Right ventricle myocardium superior (tissue), 1 donor: ENCODE measurements at places on chromosomes 7 and 10.

DNA sequence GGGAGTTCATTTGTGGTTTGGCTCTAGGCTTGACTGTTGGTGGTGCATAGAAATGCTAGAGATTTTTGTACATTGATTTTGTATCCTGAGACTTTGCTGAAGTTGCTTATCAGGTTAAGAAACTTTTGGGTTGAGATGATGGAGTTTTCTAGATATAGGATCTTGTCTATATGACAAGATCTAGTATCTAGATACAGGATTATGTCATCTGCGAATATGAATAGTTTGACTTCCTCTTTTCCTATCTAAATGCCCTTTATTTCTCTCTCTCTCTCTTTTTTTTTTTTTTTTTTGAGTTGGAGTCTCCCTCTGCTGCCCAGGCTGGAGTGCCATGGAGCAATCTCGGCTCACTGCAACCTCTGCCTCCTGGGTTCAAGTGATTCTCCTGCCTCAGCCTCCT, 62.9 kb downstream of the MGAM2 start:
- DNase-seq: no peak

DNA sequence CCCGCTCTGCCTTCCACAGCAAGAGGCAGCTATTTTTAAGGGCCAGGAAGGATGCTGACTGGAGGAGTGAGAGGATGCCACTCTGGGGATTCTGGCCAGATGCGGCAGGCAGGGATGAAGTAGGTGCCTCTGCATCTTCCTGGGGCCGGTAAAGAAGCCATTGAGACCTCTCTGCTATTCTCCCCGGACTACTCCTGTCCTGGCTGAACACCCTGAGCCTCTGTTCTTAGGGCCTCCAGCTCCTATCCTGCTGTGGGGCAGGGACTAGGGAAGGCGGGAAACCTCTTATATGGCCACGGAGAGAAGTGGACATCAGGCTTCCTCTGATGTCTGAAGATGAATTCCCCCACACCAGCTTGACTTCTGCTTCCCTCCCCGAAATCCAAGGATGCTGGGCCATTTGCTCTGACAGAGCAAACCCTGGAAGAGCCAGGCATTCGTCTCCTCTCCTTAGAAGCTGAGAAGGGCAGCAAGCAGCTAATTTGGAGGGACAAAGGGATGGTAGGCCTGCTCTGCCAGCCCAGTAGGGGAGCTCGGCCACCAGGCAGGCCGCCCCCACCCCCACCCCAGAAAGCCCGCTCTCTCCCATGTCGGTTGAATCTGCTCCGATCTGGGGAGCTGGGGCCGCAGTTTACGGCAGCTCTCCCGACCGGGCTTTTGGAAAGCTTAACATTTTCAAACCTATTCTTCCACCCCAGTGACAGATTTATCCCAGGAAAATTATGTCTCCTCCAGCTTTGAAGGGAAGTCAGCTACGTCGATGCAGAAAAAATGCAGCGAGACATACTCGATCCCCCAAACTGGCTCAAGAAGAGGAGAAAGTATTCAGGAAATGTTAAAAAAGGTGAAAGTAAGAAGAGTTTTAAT, 2.8 kb downstream of the FGF8 start:
- no peak for DNase-seq

GRCh38 chr7:132443761-132444520, 132.3 kb downstream of the PLXNA4 start:
- DNase-seq: no peak

DNA sequence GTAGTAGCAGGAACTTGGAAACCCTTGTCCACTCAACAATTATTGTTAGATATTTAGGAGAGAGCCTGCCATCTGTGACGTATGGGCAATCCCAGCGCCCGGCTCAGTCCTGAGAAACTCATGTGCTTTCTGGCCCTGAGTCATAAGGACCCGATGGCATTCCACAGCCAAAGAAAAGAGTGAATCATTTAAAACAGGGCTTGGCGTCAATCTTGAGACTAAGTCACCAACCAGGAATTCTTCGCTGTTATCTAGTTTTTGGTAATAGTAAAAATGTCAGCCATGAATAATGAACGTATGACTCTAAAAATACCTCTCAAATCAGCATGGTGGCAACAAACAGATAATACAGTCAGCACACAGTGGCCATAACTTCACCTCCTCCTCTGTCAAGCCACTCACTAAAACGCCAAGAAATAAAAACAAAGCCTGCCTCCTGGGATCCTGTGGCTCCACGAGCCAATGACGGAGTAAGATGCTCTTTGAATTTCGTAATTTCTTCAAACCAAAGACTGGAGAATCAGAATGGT, 140.8 kb downstream of the ADAM12 start:
- DNase-seq: peak; percentile 78

- DNase-seq: no peak
Observed at GRCh38 chr10:126521399-126521798, 133.1 kb upstream of the ADAM12 start.

- DNase-seq: no peak
Observed at GRCh38 chr7:92945840-92946239, 109.5 kb upstream of the CDK6 start.

- DNase-seq: no peak
Observed at GRCh38 chr7:46229409-46229808, 308.3 kb upstream of the IGFBP3 start.

DNA sequence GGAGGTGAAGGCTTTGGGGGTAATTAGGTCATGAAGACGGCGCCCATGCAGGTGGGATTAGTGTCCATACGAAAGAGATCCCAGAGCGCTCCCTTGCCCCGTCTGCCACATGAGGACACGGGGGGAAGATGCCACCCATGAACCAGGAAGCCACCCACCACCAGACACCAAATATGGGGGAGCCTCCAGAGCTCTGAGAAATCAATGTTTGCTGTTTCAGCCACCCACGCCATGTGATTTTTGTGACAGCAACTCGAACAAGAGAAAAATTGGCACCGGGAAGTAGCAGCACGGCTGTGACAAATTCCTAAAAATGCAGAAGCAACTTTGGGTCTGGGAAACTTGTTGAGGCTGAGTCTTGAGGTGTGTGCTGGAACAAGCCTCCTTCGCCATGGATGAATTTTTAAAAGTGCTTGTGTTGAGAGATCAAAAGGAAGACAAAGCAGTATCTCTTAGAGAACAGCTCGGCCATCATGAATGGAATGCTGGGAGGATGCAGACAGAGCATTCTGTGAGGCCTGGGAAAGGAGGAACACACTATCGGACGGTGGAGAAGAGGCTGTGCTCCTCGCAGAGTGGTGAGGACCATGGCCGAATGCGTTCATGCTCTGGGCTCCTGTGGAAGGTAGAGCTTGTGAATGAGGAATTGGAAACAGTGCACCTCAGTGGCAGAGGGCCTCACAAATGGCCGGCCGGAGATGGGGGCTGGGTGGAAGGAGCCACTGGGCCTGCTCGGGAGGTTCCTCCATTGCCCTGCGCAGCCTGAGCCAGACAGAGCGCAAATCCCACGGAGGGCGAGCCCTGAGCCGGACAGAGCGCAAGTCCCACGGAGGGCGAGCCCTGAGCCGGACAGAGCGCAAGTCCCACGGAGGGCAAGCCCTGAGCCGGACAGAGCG, 277.5 kb downstream of the PTPRN2 start:
- no peak for DNase-seq

GRCh38 chr10:69160809-69161241, 19.2 kb upstream of the SUPV3L1 start:
- no peak for DNase-seq
